Right atrium auricular region (tissue), 2 donors: ENCODE measurements at places on chromosomes 5 and 9. TPM values are rescaled to one million over a fixed set of nuclear protein-coding genes. Genes with fewer than 3 reads are reported as not detected.

DNA sequence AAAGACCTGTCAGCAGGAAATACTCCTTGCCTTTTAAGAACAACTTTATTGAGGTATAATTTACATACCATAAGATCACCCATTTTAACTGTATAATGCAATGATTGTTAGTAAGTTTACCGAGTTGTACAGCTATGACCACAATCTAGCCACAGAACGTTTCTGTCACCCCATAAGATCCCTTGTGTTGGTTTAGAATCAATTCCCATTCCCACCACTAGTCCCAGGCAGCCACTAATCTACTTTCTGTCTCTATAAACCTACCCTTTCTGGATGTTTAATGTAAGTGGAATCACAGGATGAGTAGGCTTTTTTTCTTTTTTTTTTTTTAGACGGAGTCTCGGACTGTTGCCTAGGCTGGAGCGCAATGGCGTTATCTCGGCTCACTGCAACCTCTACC lies 4.4 kb downstream of the GPR107 start:
- no peak for DNase-seq
- no peak overlapping the region for H3K27ac ChIP-seq
- peaks cover 16% of the 10 kb centered on the region for H3K4me1 ChIP-seq

GRCh38 chr9:18138656-18139055 lies 335.3 kb upstream of the ADAMTSL1 start:
- H3K27me3 ChIP-seq = no peaks in the 10 kb centered on the region
- H3K4me1 ChIP-seq = no peaks in the 10 kb centered on the region
- H3K36me3 ChIP-seq = no peaks in the 10 kb centered on the region

GRCh38 chr5:174098694-174099093 lies 53.2 kb downstream of the NSG2 start:
- H3K4me3 ChIP-seq = no peak overlapping the region
- H3K4me1 ChIP-seq = no peaks in the 10 kb centered on the region
- no peaks in the 10 kb centered on the region for H3K36me3 ChIP-seq
- DNase-seq = no peak

DNA sequence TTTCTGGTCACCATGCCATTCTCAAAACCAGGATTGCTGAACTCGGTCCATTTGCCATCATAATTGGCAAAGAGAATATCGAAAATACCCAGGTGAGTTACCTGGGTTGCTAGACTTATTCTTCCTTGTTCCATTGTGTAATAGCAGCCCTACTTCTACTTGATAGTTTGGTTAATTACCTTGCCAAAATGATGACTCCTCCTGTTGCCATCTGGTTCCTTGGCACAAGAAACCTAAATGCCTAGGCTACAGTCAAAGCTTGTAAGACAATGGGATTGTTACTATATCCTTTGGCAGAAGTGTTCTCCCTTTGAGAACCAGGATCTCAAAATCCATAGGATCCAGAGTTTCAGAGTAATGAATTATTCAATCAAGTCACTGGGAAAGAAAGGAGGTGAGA lies 373.2 kb upstream of the ACTBL2 start:
- DNase-seq = no peak
- peaks cover 23% of the 10 kb centered on the region for H3K4me1 ChIP-seq
- no peak overlapping the region for H3K27ac ChIP-seq
- H3K27me3 ChIP-seq = no peaks in the 10 kb centered on the region
- no peak overlapping the region for H3K4me3 ChIP-seq

GRCh38 chr5:23257656-23258055 lies 249.8 kb upstream of the PRDM9 start:
- no peaks in the 10 kb centered on the region for H3K36me3 ChIP-seq
- H3K27ac ChIP-seq = no peak overlapping the region
- H3K4me3 ChIP-seq = no peak overlapping the region
- no peak for DNase-seq

DNA sequence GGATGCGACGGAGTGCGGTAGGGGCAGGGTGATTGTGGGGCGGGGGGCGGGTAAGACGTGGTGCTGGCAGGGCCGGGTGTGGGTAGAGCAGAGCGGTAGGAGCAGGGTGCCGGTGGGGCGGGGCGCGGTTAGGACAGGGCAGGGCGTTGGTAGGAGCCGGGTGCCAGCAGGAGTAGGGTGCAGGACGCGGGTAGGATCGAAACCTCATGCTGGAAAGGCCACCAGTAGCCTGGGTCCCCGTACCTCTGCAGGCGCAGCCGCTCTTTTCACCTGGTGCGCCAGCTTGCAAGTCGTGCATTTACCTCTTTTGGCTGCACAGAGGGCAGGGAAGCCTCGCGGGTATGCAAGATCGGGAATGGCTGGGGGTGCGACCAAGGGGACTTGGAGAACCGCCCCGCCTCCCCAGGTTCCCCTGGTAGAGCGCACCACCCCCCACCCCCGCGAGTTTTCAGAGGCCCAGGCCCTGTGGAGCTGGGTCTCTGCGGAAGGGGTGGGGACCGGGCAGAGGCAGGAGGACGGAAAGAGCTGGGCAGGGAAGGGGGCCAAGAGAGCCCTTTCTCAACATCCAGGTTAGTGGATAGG lies 104.8 kb upstream of the SIMC1 start:
- DNase-seq = no peak
- H3K4me3 ChIP-seq = peak overlapping the region; percentile 6
- H3K27me3 ChIP-seq = peaks cover 10% of the 10 kb centered on the region

The TAS2R1 gene
- not detected for total RNA-seq

The CDKN2B gene
- 2.5 TPM for total RNA-seq

The CMBL gene
- 5.9 TPM for total RNA-seq

The PLAC8L1 gene
- not detected for total RNA-seq

The LECT2 gene
- not detected for total RNA-seq

The ADRA1B gene
- 3.5 TPM for total RNA-seq

The JADE2 gene
- 47.6 TPM for total RNA-seq
